T-helper 1 cell treated with Interleukin-12 subunit alpha and Interleukin-12 subunit beta and Interleukin-4 antibody, amounts not matched to agents 30 ng/mL and 1 ng/mL, for 36 hours (primary cell): ENCODE measurements at places on chromosomes 4 and X. TPM values are rescaled to one million over a fixed set of nuclear protein-coding genes. Genes with fewer than 3 reads are reported as not detected.

The FRAS1 gene
- total RNA-seq = not detected in 2 replicates

The BMPR1B gene
- not detected in 2 replicates for total RNA-seq

The MGARP gene
- total RNA-seq = not detected in 2 replicates

The FGFRL1 gene
- total RNA-seq = 6.8 and 8.0 TPM in 2 replicates

The NEUROG2 gene
- not detected in 2 replicates for total RNA-seq

The AWAT2 gene
- total RNA-seq = not detected in 2 replicates

The MAGEE1 gene
- 1.9 and 2.0 TPM in 2 replicates for total RNA-seq

The SOD3 gene
- not detected in 2 replicates for total RNA-seq

The PDGFC gene
- total RNA-seq = not detected in 2 replicates

The USP11 gene
- 22.7 and 27.4 TPM in 2 replicates for total RNA-seq

The CFI gene
- total RNA-seq = not detected in 2 replicates

The STS gene
- total RNA-seq = 2.0 TPM in 2 replicates

The ZNF711 gene
- total RNA-seq = 0.12 and 0.54 TPM in 2 replicates

The DKK2 gene
- not detected in 2 replicates for total RNA-seq

The FGD1 gene
- 0.07 TPM in 1 of 2 replicates, not detected in the other for total RNA-seq

The YY2 gene
- total RNA-seq = 2.4 TPM in 2 replicates

The DCHS2 gene
- total RNA-seq = not detected in 2 replicates

The SHOX gene
- total RNA-seq = not detected in 2 replicates

The SULT1E1 gene
- total RNA-seq = not detected in 2 replicates

The CSAG3 gene
- 7.4 and 9.8 TPM in 2 replicates for total RNA-seq

The RS1 gene
- not detected in 2 replicates for total RNA-seq

The MAGEC1 gene
- total RNA-seq = not detected in 2 replicates

The USP9X gene
- 45.5 and 47.3 TPM in 2 replicates for total RNA-seq

The SCLT1 gene
- 34.5 and 39.0 TPM in 2 replicates for total RNA-seq

The MAGEA10 gene
- not detected in 2 replicates for total RNA-seq

The POU3F4 gene
- not detected in 2 replicates for total RNA-seq

The TCEAL7 gene
- total RNA-seq = not detected in 2 replicates

The HELQ gene
- total RNA-seq = 12.0 and 12.8 TPM in 2 replicates

The ZNF157 gene
- 0.15 and 0.20 TPM in 2 replicates for total RNA-seq
